ENCODE measurements at places on chromosomes 4 and X. TPM values are rescaled to one million over a fixed set of nuclear protein-coding genes. Genes with fewer than 3 reads are reported as not detected.

Gene ATOH1
- not detected for total RNA-seq

Gene COL4A6
- total RNA-seq, result 0.36 TPM

Gene LPAR4
- 0.36 TPM for total RNA-seq

Gene NDNF
- 6.6 TPM for total RNA-seq

DNA sequence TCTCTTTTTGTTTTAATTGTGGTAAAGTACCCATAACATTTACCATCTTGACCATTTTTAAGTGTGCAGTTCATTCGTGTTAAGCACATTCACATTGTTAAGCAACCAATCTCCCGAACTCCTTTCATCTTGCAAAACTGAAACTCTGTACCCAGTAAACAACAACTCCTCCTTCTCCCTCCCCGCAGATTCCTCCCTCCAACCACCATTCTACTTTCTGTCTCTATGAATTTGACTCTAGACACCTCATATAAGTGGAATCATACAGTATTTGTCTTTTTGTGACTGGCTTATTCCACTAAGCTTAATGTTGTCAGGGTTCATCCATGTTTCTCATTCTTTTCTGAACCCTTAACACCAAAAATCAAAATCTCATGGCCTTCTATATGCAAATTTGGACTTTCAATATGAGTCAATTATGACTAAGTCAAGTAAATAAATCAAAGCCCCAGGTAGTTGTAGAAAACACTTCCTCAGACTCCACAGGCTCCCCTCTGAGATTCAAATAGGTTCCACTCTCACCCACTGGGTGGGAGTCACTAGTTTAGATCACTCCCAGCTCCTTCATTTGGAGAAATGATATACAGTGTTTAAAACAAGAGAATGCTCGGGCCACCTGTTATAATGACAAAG is 9.8 kb upstream of the RTL5 start:
- DNase-seq, result no peak

DNA sequence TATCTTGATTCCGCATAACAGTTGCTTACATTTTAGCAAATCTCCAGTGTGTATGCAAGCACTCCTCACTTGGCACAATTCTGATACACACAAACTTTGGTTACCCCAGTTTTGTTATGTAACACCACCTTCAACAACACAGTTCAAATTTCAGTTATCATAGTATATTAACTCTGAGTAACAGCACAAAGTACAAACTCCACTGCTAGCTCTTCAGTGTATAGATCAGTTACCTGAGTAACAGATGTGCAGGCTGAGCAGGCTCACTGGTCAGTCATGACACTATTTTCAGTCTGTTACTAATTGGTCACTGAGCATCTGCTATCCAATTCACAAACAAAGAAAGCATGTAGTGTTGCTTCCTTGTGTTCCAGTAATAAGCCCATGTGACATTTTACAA is 55.4 kb downstream of the PKD2 start:
- DNase-seq, result no peak

DNA sequence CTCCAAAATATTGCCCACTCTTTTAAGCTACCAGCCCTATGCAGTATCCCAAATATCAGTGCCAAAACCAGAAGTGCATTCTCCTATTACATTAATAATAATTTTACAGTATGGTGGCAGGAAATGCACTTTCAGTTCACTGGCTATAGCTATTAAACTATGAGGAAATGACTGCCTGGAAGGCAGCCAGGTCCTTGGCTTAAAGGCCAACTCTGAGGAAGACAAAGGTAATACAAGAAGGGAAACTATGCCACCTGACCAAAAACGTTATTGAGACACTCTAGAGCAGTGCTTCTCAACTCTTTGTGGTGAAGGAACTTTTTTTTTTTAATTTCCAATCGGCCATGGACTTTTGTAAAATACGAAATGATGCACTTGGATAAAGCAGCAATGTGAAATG is 133.6 kb upstream of the VAMP7 start:
- DNase-seq, result no peak

DNA sequence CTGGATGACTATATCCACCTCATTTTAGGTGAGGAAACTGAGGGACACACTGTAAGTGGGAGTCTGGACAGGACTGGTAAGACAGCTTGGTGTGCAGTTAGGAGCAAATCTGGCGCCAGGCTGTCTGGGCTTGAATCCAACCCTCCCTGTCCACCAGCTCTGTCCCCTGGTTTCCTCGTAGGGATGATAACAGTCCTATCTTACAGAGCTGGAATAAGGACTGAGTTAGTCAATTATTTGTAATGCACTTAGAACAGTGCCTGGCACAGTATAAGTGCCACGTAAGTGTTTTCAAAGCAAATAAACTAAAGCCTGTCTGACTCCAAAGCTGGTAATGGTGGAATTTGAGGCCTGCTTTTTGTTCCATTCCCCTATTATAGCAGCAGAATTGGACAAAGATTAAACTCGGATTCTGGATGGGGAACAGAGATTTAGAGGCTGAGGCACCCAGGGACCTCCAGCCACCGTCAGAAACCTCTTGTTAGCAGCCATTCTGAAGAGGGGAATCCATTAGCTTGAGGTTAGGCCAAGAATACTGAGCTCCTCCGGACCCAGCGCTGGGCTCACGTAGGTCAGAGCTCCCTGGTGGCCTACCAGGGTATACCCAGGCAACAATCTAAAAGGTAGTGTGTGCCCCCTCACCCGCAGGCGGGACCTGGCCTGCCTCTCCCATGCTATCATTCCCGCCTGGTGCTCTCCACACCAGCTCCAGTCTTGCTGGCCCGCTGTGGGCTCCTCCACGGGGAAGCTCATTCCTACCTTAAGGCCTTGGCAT is 102.1 kb downstream of the UCHL1 start:
- DNase-seq, result no peak

DNA sequence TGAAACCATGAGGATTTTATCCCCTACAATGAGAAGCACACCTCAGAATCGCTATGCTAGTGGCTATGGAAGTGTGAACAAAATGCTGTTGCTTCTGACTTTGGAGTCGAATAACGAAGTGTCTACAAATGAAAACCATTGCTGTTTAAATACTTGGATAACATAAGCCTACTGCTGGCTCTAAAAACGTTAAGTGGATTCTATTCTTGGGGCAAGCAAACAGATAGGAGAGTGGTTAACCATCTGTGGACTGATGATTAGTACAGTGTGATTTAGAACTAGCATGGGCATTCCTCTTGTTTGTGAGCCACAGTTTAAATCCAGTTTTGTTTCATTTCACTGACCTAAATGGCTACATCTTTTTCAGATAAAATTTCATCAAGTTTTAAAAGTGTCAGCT is 109.7 kb upstream of the PNPLA4 start:
- no peak for DNase-seq

GRCh38 chr4:6410068-6410467 is 62.3 kb downstream of the PPP2R2C start:
- no peak for DNase-seq

DNA sequence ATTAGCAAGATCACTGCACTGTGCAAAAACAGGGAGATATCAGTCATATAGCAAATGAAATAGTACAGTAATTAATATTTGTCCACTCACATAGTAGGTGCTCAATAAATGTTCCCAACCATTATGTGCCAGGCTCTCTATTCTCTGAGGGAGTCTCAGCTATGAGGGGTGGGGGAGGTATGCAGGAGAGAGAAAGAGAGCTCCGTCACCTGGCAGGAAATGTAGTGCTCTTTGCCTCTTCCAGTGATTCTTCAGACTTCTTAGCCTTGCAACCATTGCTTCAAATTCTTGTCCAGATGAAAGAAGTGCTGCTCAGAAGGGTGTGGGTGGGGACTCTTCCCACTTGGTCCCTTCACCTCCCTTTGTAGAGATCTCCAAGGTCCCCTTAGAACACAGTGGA is 84.5 kb upstream of the SPRY1 start:
- no peak for DNase-seq

DNA sequence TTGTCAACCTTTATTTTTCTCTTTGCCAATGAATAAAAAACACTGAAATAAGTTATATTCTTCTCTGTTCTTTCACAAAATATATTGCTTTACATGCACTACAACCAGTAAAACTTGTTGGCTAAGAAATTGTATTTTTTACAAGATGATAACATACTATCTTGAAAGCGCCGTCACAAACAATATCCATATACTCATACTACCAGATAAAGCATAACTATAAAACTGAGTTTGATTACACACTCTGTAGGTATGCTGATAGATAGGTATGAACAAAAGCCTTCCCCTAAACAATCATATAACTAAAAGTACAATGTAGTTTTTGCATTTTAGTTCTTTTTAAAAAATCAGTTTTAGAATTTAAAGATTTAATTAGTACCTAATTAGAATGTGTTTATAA is 13.6 kb upstream of the BMP2K start:
- DNase-seq, result no peak
